GM10248 (cell line): ENCODE measurements at places on chromosomes 12 and 14.

DNA sequence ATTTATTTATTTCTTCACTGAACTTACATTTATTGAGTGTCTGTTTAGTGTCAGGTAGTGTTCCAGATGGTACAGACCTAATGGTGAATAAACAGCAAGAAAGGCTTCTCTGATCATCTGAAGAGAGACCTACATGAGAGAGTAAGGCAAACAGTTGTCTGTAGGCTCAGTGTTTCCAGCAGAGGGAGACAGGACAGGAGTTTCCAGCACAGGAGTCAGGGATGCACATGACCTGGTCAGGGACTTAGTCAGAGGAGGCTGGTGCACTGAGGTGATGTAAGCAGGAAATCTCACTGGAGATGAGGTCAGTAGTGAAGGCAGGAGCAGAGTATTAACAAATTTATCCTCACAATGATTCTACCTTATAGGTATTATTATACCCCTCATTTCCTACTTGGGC is 233.2 kb downstream of the MDGA2 start:
- DNase-seq = no peak

DNA sequence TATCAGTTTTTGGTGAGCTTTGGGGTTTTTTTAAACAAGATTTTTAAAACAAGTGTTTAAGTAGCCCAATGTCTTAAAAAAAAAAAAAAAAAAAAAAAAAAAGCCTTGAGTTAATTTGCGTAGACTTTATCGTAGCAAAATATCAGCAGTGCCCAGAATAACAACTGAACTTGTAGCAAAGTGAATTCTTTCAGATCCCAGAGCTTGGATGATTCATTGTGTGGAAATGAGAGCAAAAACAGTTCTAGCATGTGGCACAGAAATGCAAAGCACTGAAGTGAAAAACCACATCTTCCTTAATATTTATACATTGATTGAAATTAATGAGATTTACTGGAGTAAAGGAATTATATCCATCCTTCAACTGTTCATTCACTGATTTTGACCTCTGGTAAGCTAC is 258.1 kb downstream of the EGLN3 start:
- DNase-seq = no peak

- DNase-seq = no peak
Measured at GRCh38 chr12:112852810-112853209, 54.0 kb upstream of the OAS1 start.

DNA sequence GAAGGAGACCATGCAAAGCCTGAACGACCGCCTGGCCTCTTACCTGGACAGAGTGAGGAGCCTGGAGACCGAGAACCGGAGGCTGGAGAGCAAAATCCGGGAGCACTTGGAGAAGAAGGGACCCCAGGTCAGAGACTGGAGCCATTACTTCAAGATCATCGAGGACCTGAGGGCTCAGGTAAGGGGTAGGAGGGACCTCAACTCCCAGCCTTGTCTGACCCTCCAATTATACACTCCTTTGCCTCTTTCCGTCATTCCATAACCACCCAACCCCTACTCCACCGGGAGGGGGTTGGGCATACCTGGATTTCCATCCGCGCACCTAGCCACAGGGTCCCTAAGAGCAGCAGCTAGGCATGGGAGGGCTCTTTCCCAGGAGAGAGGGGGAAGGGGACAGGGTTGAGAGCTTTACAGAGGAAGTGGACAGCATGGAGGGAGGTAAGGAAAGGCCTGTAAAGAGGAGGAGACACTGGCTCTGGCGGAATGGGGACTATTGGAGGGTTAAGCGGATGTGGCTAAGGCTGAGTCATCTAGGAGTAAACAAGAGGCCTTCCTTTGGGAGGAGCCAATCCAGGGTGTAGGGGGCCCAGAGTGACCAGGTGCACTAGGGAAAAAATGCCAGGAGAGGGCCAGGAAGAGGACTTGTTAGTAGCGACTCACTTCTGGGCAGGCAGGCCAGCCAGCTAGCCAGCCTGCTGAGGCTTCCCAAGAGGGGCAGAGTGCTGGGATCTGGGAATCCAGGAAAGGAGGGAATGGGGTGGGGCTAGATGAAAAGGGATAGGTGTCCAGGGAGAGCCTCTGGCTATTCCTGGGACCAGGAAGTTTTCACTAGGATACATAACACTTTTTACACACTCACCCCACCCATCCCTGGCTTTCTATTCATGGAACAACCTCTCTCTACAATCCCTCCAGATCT is 754 bp downstream of the KRT18 start:
- no peak for DNase-seq

- no peak for DNase-seq
Measured at GRCh38 chr12:125124320-125124966, 59.2 kb downstream of the AACS start.

DNA sequence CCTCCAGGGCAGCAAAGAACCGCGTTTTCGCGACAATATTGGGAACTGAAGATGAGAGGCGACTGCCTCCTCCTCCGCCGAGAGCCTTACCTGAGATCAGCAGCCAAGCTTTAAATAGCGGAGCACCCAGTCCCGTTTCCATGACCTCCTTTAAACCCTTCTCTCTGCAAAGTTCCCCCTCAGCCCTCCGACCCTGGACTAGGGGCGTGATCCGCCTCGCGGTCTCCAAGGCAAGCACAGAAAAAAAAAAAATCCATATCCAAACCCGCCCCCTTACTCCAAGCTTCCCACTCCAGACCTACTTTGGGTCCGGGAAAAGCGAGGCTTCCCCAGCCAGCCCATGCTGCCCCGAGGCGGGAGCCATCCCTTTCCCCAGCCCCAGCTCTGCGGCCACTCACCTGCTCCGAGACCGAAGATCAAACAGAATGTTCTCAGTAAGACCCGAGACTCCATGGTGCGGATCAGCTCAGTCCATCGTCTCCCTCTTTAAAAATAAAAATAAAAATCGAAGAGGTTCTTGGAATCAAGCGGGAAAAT is 630 bp downstream of the NELL2 start:
- peak; percentile 24 for DNase-seq

GRCh38 chr12:1865284-1865866 is 45.0 kb downstream of the LRTM2 start:
- no peak for DNase-seq

GRCh38 chr14:34895277-34895676 is 20.1 kb upstream of the BAZ1A start:
- no peak for DNase-seq

- DNase-seq = no peak
Measured at GRCh38 chr12:1744932-1745331, 54.1 kb downstream of the ADIPOR2 start.

GRCh38 chr14:35653045-35653444 is 119.1 kb downstream of the INSM2 start:
- no peak for DNase-seq

GRCh38 chr14:22095860-22096513 is 422.4 kb upstream of the OR4E1 start:
- no peak for DNase-seq

DNA sequence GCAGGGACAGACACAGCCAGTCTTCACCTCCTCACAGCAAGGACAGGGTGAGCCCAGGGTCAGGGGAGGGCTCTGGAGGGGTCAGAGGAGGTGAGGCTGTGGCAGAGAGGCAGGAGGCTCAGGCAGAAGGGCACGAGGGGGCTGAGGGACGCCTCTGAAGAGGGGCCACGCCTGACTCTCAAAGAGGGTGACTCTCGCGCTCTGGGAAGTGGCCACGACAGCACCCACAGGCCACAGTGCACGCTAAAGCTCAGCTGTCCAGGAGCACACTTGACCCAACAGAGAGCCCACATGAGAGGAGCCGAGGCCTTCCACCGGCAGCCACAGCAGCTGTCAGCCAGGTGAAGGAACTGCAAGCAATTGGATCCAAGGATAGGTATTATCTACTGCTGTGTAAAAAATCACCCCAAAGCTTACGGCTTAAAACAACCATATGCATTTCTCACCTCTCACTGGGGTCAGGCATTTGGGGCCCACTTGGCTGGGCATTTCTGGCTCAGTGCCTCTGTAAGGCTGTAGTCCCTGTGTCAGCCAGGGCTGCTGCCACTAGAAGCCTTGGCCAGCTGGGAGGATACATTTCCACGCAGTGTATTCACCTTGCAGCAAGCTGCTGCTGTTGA is 27.8 kb downstream of the SLC6A12 start:
- no peak for DNase-seq

- DNase-seq = peak; percentile 86
Measured at GRCh38 chr12:47758834-47759690, at the start of gene RAPGEF3. Gene RAPGEF3 (minus strand): TSS chr12:47758880. CDS start chr12:47758556, 324 bp downstream.

DNA sequence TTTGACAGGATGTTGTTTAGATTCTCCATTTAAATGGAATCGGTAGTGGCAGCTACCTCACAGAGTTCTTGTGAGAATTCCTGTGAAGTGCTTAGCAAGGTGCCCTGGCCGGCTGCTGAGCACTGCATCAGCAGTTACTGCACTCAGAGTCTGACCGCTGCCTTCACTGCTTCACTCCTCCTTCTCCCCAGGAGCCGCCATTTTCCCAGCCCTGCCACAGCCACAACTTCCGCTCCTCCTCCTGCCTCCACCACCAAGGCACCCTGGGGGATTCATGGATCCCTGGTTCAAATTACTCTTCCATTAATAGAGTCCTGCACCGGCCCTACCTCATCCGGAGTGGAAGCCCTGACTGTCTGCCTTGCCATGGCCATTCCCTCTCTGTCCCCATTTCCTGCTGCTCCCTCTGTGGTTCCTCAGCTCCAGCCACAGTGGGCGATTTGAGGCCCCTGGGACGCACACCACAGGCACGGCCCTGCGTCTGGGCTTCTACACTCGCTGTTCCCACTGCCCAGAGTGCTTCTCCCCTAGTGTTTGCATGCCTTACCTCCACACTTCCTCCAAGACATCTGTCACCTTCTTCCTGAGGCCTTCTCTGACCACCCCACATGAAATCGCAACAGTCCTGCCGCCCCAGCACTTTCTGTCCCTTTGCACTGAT is 210.3 kb downstream of the IPO8 start:
- no peak for DNase-seq

DNA sequence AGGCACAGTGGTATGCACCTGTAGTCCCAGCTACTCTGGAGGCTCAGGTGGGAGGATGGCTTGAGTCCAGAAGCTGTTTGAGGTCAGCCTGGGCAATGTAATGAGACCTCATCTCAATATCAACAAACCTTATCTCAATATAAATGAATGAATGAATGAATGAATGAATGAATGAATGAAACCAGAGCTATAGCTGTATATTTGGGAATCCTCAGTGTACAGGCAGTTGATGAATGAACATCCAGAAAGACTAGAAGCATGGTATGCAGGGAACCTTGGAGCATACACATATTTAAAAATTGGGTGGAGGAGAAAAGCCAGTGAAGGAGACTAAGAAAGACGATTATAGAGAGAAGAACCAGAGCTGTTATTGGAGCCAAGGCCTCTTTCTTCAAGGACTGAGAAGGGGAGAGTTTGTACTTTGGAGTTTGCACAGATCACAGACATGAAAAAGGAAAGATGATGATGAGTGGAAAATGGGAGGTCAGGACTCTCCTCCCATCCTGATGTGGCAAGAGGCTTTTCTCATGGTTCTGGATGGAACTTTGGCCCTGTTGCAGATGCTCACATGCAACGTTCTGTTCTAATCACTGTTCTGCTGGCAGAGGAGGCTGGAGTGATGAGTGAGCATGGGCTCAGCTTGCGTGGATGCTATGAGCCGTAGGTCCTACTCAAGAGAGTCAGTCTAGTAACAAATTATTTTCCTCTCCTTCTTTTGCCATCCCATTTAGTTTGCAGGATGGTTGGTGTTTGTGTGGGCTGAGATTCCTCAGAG is 114.4 kb downstream of the PRKCH start:
- DNase-seq = no peak

DNA sequence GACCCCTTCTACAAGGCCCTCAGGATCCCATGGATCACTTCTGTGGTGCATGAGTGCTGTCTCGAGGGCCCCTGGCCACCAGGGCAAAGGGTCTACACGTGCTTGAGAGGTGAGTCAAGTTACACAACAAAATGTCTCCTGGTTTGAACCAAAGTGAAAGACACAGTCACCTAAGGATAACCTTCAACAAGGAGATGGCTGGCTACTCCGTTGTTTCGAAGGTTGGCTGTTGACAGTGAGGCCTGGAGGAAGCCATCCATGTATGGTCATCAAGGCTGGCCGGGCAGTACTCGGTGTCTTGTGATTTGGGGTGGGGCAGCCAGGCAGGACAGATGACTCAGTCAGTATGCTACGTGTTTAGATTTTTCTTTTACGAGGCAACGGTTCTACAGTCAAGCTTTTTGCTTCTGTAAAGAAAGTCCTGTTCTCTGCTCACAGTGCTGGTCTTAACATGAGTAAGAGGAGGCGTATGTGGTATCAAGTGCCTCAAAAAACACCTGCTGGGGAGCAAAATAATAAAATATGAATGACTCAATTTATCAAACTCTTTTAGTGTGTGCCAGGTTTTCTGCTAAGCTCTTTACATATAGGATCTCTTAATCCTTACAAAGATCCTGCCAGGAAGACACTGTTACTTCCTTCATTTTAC is 18.0 kb upstream of the NT5DC3 start:
- DNase-seq = no peak

DNA sequence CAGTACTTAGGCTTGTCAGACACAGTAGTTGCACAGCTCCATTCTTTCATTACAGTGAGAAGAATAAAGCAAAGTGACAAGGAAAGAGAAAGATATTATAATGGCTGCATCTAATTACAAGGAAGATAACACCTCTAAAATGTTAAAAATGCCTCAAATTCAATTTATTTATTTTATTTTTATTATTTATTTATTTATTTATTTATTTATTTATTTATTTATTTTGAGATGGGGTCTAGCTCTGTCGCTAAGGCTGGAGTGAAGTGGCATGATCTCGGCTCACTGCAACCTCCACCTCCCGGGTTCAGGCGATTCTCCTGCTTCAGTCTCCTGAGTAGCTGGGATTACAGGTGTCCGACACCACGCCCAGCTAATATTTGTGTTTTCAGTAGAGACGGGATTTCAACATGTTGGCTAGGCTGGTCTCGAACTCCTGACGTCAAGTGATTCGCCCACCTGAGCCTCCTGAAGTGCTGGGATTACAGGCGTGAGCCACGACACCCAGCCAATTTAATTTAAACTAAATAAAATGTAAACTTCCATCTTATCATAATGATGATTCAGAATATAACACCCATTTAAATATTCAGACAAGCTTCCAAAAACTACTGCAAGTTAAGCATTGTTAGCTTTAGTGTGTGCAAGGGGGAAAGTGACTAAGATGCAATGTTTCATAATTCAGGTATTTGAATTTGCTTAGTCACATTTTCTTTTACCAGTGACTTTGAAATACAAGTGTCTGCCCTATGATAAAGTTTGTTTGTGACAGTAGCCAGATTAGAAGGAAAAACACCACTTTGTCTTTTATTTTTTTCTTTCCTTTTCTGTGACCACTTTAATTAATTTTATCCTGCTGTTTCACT is 2.4 kb upstream of the CFAP54 start:
- no peak for DNase-seq

DNA sequence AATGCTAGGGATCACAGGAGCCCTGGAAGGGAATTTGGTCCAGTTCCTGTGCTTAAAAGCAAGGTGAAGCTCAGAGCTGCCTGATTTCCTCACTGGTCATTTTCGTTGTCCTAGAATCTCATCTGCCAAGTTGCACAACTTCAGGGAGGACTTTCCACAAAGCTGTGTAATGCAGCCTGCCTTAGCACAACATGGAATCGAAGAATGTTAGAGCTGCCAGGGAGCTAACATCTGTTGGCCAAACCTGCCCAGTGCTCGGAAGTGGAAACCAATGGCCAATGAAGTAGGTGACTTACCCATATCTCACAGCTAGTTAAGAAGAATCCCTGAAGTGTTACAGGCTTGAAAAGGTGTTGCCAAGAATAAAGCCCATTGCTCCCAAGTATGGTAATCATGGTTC is 79.9 kb upstream of the SSTR1 start:
- DNase-seq = no peak
